Thoracic aorta (tissue), 2 donors: ENCODE measurements at places on chromosomes 2 and 18. TPM values are rescaled to one million over a fixed set of nuclear protein-coding genes. Genes with fewer than 3 reads are reported as not detected.
A peak's percentile ranks its signal among the peaks of the same experiment; 100 is the strongest.

GRCh38 chr2:238420442-238420841 is 6.3 kb upstream of the ASB1 start:
- H3K36me3 ChIP-seq: no peaks in the 10 kb centered on the region

- no peak overlapping the region for H3K4me3 ChIP-seq
- H3K4me1 ChIP-seq: peaks cover 14% of the 10 kb centered on the region
- H3K27ac ChIP-seq: no peak overlapping the region
- no peaks in the 10 kb centered on the region for H3K36me3 ChIP-seq
Observed at GRCh38 chr18:51137026-51137729, 60.3 kb downstream of the MEX3C start.

GRCh38 chr2:119691189-119691588 is 12.2 kb downstream of the TMEM177 start:
- H3K27me3 ChIP-seq: no peaks in the 10 kb centered on the region
- peaks cover 9% of the 10 kb centered on the region for H3K4me1 ChIP-seq
- no peak overlapping the region for H3K27ac ChIP-seq
- DNase-seq: no peak

Gene CHRNA1
- 0.41 TPM for total RNA-seq

- H3K27ac ChIP-seq: no peak overlapping the region
- no peaks in the 10 kb centered on the region for H3K27me3 ChIP-seq
- H3K4me3 ChIP-seq: no peak overlapping the region
- no peaks in the 10 kb centered on the region for H3K4me1 ChIP-seq
Observed at GRCh38 chr2:7844414-7844965, 837.4 kb upstream of the ID2 start.

Gene CREG2
- not detected for total RNA-seq

Gene RBM43
- 2.0 TPM for total RNA-seq

- H3K4me1 ChIP-seq: no peaks in the 10 kb centered on the region
- H3K36me3 ChIP-seq: no peaks in the 10 kb centered on the region
- no peak overlapping the region for H3K4me3 ChIP-seq
- H3K27ac ChIP-seq: no peak overlapping the region
Observed at GRCh38 chr2:235230821-235231601, 262.8 kb upstream of the AGAP1 start.

Gene SERPINB7
- not detected for total RNA-seq

DNA sequence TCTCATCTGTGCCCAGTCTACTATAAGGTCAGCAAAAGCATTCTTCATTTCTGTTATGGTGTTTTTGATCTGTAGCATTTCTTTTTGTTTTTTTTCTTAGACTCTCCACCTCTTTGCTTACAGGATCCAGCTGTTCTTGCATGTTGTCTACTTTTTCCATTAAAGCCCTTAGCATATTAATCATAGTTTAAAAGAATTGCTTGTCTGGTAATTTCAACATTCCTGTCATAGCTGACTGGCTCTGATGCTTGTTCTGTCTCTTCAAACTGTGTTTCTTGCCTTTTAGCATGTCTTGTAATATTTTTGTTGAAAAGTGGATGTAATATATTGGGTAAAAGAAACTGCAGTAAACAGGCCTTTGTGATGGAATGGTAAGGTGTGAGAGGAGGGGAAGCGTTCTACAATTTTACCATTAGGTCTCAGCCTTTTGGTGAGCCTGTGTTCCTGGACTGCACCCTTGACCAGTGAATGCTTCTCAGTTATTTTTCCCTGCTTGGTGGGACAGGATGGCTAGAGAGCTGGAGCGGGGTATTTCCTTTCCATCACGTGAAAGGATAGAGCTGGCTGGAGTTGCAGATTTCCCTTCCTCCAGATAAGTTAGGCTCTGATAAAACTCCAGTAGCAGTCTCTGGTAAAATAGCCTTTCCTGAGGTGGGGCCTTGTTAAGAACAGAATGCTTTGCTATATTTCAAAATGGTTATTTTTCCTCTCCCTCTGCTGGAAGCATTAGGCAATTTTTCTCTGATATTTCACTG is 65.4 kb downstream of the PLA2R1 start:
- H3K27me3 ChIP-seq: no peaks in the 10 kb centered on the region
- H3K4me1 ChIP-seq: peaks cover 7% of the 10 kb centered on the region
- H3K36me3 ChIP-seq: no peaks in the 10 kb centered on the region
- no peak overlapping the region for H3K27ac ChIP-seq
- DNase-seq: no peak

Gene GPN1
- total RNA-seq: 22.3 TPM

GRCh38 chr2:43444989-43445645 is 150.7 kb downstream of the THADA start:
- H3K27ac ChIP-seq: no peak overlapping the region
- no peak overlapping the region for H3K4me3 ChIP-seq
- H3K36me3 ChIP-seq: no peaks in the 10 kb centered on the region

- no peaks in the 10 kb centered on the region for H3K36me3 ChIP-seq
- H3K4me3 ChIP-seq: no peak overlapping the region
- H3K27me3 ChIP-seq: no peaks in the 10 kb centered on the region
- H3K4me1 ChIP-seq: no peaks in the 10 kb centered on the region
- no peak overlapping the region for H3K27ac ChIP-seq
Observed at GRCh38 chr2:2243666-2244065, 87.4 kb downstream of the MYT1L start.

DNA sequence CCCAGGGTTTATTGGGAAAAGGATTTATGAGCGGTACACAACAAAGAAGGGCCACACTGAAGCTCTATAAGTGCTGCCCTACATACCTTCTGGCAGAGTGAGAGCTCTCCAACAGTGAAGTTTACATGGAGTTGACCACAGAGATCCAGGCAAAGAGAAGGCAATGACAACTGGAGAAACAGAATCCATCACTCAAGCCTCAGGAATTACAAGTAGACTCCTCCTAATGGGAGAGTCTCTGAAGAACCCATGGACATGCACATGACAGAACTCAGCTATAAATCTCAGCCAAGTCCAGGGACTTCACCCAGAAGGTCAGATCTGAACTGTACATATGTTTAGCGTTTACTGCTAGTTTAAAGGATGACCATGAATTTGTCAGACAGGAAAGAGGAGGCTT is 164.7 kb downstream of the DNAH7 start:
- no peak for DNase-seq
- no peaks in the 10 kb centered on the region for H3K27me3 ChIP-seq
- no peak overlapping the region for H3K4me3 ChIP-seq
- no peak overlapping the region for H3K27ac ChIP-seq
- H3K36me3 ChIP-seq: no peaks in the 10 kb centered on the region
- H3K4me1 ChIP-seq: no peaks in the 10 kb centered on the region

DNA sequence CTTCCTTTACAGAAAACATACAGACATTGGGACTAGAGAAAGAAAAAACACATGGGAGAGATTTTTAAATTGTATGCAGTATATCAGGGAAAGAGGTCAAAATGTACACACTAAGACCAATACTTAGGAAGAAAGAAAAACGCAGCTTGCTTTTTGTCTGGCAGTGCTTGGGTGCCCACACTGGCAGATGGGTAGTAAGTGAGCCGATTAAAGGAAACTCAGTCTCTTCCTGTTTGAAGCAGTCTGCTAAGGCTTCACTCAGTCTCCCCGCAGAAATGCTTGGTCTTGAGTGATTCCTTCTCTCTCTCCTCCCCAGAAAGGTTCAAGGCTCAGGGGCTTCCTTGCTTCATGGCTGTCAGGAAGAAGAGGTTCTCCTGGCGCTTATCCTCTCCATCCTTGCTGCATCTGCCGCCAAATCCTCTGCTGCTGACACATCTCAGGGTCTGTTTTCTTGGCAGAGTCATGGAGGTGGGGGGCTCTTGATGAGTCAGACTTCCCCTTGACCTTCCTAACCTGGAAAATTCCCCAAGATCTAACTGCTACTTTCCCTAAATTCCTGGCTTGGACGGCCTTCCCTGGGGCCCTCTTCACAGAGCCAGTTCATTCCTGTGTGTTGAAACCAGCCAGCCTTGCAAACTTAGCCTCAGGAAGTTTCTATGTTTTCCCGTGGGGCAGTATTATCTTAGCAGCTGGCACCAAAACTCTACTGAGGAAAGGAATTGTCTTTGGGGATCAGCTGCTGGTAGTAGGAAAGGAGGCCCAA is 10.5 kb upstream of the TMSB10 start:
- DNase-seq: no peak
- H3K36me3 ChIP-seq: no peaks in the 10 kb centered on the region
- H3K27ac ChIP-seq: no peak overlapping the region
- H3K4me3 ChIP-seq: no peak overlapping the region

DNA sequence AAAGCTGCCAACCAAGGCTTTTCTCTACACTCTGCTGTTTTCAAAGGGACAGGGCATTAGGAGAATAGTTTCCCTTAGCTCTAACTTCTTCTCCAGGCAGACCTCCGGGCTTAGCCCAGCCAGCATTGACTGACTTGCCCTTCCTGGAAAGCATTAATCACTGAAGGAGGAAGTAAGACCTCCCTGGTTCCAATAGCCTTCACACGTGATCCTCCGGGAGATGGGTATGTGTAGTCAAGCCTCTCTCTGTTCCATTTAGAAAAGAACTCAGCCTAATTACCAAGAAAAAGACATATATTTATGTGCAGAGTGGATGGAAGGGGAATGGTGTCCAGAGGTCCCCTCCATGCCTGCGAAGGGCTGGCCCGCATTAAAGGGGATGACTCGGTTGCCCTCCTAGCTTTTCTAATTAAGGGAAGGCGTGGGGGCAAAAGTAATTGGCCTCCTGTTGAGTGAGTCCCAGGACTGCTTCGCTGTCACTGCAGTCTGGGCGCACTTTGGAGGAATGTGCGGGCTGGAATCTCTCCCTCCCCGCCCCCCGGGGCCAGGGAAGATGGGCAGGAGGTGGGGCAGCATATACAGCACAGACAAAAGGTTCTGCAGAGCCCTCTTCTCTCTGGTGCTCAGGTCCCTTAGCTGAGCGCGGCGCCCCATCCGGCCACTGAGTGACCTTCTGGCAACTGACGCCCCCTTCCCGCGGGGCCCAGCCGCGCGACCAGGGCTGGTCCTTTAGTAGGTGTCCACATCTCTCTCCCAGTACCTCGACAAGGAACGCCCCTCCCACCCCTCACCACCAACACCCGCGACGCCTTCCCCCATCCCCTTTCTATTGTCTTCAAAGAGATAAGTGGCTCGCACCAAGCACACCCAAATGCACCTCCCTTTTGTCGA is 686.0 kb downstream of the NRXN1 start:
- H3K4me3 ChIP-seq: peak overlapping the region; percentile 67
- peaks cover 6% of the 10 kb centered on the region for H3K4me1 ChIP-seq
- no peaks in the 10 kb centered on the region for H3K36me3 ChIP-seq
- H3K27ac ChIP-seq: no peak overlapping the region
- no peak for DNase-seq

Gene COLEC12
- 21.3 TPM for total RNA-seq

GRCh38 chr2:107062599-107063220 is 176.7 kb upstream of the ST6GAL2 start:
- no peak overlapping the region for H3K27ac ChIP-seq
- H3K4me1 ChIP-seq: no peaks in the 10 kb centered on the region
- H3K4me3 ChIP-seq: no peak overlapping the region
- H3K27me3 ChIP-seq: no peaks in the 10 kb centered on the region
- DNase-seq: no peak

DNA sequence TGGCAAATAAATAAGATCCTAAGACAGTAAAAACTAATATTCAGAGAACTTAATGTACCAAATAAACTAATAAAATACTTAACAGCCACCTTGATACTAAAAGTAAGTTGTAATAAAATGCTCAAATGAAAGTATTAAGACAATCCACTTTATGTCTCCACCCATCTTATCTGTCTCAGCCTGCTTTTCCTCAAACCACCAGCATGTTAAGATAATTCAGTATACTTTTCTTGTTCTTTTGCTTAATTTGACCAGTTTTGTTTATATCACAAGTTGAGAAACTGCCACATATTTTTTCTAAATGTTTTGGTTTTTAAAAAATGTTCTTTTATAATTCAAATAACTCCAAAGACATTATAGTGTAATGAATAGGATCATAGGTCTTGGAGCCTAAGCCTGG is 142.0 kb downstream of the MBD5 start:
- DNase-seq: no peak
- no peaks in the 10 kb centered on the region for H3K4me1 ChIP-seq
- H3K27ac ChIP-seq: no peak overlapping the region
- no peaks in the 10 kb centered on the region for H3K27me3 ChIP-seq

- H3K27me3 ChIP-seq: no peaks in the 10 kb centered on the region
- no peak for DNase-seq
- peaks cover 25% of the 10 kb centered on the region for H3K4me1 ChIP-seq
- H3K4me3 ChIP-seq: peak overlapping the region; percentile 83
Observed at GRCh38 chr2:27085673-27086089, 891 bp upstream of the KHK start.

DNA sequence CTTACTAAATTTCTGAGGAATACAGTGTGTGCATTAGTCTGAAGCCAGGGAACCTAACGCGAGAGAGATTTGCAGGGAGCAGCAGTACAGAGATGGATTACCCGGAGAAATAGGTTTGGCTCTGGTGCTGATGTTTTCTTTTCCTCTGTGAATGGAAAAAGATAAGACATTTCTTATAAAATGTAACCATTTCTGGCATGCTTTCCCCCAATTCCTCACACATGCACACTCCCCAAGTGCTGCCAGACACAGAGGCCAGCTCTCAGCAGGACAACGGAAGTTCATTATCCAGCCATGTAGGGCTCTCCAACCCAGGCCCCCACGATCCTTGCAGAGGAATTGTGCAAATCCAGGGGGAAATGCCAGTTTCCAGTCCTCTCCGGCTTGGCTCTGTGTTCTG is 224.5 kb upstream of the MGAT5 start:
- no peak overlapping the region for H3K27ac ChIP-seq
- no peak for DNase-seq
- H3K36me3 ChIP-seq: no peaks in the 10 kb centered on the region
- H3K27me3 ChIP-seq: no peaks in the 10 kb centered on the region
- H3K4me1 ChIP-seq: peaks cover 45% of the 10 kb centered on the region

Gene REG1B
- not detected for total RNA-seq

DNA sequence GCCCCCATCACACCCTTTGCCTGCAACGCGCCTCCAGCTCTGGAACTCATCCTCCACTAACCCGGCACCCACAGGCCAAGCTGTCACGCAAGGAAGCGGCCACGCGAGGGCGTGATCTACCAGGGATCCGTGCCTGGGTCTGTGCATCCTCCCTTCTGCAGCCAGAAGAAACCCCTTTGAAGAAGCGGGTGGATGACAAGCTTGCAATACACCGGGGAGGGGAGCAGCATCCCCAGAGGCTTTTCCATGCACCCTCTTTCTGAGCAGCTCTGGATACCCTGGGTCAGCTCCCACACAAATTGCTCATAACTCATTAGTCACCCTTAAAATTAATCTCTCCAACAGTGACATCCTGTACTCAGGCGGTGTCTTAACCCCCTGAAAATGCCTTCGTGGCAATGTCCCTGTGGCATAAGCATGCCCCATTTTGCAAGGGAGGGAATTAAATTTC is 47.6 kb downstream of the PDCL3 start:
- H3K27ac ChIP-seq: no peak overlapping the region
- no peak for DNase-seq
- H3K27me3 ChIP-seq: no peaks in the 10 kb centered on the region
- H3K4me3 ChIP-seq: no peak overlapping the region

DNA sequence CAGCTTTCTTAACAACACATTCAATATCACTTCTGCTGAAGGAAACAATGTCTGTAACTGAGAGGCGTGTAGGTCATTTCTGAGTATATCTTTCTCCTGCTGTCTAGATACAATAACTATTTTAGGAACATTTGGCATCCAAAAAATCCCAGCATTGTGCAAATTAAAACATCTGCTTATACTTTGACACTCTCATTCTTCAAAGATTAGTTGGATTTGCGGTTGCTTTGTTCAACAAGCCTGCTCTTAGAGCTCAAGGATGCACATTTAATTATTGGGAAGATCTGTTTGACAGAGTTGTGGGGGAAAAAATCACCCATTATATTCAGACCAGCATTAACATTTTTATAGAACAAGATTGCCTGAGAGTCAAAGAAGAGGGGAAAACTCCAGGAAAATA is 449.5 kb upstream of the HNRNPA3 start:
- H3K27me3 ChIP-seq: no peaks in the 10 kb centered on the region
- no peak overlapping the region for H3K4me3 ChIP-seq
- no peaks in the 10 kb centered on the region for H3K36me3 ChIP-seq
- no peak for DNase-seq
